ENCODE measurements at places on chromosomes 7 and 10.

DNA sequence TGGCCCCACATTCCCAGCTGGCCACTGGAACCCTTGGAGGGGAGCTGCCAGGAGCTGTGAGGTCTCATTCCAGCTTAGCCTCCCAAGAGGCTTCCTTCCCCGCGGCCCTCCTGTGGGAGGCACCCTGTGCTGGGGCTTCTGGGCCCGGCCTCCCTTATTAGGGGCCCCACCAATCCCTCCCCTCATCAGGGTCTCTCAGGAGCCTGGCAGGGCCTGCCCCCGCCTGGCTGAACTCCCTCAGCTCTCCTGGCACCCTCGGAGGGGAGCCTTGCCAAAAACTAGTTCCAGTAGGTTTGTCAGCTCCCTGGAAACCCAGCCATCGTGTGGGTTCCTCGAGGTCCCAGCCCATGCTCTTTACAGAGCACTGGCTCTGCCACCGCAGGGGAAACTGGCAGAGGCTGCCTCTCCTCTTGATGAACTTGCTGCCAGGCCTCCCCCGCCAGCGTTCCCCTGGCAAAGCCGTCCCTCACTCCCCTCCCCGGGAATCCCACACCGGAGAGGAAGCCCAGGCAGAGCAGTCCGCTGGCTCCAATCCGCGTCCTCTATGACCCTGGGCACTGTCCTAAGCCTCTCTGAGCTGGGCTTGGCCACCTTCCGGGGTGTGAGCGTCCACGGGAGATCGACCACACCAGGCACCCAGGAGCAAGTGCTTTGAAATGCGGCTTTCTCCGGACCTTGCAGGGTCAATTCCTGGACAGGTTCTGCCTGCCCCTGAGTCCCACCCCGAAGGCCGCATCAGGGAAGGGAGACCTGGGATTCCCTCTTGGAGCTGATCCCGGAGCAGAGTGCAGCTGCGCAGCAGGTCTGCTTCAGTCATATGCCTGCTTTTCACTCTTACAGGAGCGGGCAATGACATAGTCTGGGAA lies 139.8 kb downstream of the ARHGAP22 start:
- DNase-seq = no peak

DNA sequence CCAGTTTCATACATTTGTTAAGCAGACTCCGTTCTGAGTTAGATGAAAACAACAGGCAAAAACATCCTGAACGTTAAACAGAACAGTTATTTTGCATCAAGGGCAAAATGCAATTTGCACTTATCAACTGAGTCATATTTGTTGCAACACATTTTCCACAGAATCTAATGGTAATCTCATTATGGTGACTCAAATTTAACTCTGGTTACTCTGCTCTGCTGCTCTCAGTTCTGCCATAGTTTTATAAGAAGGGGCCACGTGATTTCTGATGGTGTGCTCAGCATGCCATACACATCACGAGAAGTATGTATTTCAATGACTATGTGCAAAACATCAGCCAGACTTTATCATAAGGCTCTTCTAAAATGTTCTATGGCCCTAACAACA lies 148.8 kb downstream of the CHCHD3 start:
- no peak for DNase-seq

- no peak for DNase-seq
Observed at GRCh38 chr10:11387551-11388222, 223.8 kb downstream of the USP6NL start.

- no peak for DNase-seq
Observed at GRCh38 chr7:98312201-98312600, 30.7 kb downstream of the BRI3 start.

- no peak for DNase-seq
Observed at GRCh38 chr10:7942859-7943258, 111.6 kb upstream of the GATA3 start.

GRCh38 chr7:81645435-81645834 lies 124.4 kb downstream of the HGF start:
- DNase-seq = no peak

- no peak for DNase-seq
Observed at GRCh38 chr7:67022511-67022910, 25.9 kb downstream of the TYW1 start.

Data from stimulated activated CD8-positive, alpha-beta memory T cell treated with anti-CD3 and anti-CD28 coated beads, Interleukin-7, amount 100 ng/mL, for 4 hours (primary cell).